Fibroblast of skin of right quadriceps (primary cell): ENCODE measurements at places on chromosomes 3 and 15.

GRCh38 chr3:14431917-14432834 is 29.8 kb downstream of the SLC6A6 start:
- peak; percentile 89 for DNase-seq

- DNase-seq: peak; percentile 68
Measured at GRCh38 chr3:132255041-132255745, 62.0 kb upstream of the ACP3 start.

- peak; percentile 24 for DNase-seq
Measured at GRCh38 chr3:124584552-124585391, 145.5 kb upstream of the UMPS start.

DNA sequence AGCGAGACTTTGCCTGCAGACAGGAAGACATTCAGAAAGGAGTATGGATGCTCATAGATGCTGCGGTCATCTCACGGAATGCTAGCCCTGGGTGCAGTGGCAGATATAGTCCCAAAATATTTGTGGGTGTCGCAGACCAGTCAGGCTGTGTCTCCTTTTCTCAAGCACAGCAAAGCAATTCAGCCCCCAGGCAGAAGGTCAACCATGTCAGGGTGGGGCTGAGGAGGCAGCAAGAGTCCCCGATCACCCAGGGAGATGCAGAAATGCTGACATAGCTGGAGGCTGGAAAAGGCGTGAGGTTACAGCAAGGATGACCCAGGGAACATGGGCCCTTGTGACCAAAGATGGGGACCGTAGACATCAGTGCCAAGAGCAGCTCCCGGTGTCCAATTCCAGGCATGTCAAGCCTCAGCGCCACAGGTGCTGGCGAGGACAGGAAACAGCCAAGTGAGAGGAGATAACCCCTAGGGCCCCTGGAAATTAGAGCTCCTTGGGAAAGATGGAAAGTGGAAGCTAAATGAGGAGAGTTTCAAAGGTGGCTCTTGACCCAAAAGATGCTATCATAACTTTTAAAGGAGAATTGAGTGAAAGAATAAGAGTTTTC is 81.2 kb upstream of the ABHD17C start:
- DNase-seq: no peak

DNA sequence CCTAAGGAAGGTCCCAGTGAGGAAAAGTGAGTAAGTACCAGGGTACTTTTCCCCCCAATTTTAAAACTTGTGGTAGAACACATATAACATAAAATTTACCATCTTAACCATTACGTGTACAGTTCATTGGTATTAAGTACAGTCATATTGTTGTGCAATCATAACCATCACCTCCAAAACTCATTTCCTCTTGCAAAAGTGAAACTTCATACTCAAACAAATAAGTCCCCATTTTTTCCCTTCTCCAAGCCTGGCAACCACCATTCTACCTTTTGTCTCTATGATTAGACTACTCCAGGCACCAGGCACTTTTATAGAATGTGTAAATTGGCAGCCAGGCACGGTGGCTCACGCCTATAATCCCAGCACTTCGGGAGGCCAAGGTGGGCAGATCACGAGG is 12.2 kb downstream of the PRC1 start:
- DNase-seq: no peak

DNA sequence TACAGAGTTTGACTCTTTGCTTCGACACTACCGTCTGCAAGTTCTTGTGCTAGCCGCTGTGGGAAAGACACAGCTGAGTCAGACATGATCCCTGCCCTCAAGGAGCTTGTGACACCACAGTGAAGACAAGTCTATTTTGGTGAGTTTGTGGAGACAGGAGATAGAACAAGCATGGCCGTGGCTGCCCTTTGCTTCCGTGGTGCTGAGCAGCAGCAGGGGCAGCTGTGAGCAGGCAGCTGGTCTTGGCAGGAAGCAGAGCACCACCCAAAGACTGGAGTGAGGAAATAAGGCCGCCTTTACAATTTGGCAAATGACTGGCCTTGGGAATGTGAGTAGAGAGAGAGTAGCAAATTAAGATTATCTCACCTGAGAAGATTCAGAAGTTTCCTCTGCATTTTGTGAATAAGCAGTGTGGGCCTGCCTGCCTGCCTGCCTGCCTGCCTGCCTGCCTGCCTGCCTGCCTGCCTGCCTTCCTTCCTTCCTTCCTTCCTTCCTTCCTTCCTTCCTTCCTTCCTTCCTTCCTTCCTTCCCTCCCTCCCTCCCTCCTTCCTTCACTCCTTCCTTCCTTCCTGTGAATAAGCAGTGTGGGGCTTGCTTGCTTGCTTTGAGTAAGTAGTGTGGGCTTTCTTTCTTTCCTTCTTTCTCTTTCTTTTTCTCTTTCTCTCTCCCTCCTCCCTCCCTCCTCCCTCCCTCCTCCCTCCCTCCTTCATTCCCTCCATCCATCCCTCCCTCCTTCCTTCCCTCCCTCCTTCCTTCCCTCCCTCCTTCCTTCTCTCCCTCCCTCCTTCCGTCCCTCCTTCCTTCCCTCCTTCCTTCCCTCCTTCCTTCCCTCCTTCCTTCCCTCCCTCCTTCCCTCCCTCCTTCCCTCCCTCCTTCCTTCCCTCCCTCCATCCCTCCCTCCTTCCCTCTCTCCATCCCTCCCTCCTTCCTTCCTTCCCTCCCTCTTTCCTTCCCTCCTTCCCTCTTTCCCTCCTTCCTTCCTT is 1.6 kb upstream of the GCNT3 start:
- DNase-seq: no peak
